ENCODE measurements at places on chromosomes 3 and 15.

GRCh38 chr3:18987862-18988447 is 160.4 kb upstream of the KCNH8 start:
- DNase-seq: no peak

DNA sequence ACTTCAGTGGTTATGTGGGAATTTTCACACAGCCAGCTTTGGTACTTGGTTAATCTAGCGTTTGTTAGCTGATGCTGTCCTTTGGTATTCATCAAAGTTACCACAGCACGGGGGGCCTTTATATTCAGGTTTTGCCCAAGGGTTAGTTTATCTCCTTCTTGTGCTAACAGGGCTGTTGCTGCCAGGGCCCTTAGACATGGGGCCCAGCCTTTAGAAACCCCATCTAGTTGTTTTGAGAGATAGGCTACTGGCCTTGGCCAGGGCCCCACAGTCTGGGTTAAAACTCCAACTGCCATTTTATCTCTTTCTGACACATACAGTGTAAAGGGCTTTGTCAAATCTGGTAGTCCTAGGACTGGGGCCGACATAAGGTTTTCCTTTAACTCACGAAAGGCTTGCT is 7.5 kb upstream of the DNAAF4 start:
- no peak for DNase-seq

DNA sequence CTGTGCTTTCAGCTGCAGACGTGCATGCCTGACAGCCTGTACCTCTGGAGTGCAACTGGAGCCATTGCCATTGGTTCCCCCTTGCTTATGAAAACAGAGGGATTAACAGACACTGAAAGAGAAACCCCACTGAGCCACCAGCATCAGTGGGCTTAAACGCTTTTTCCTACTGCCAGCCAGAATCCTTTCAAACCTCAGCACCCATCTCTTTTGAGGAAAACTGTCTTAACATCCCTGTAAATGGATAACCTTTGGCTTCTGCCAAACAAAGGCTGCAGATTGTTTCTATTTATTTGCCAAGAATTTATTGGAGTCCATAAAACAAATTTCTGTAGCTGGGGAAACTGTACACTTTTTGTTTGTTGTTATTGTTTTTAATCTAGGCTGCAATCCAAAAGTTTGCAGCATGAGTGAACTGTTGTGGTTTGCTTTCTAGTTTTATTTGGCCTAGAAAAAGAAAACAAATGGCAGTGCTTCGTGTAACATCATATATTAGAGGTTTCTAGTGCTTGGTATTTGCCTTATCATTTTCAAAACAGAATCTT is 369.2 kb upstream of the IL12A start:
- DNase-seq: no peak

- DNase-seq: no peak
These were observed 34.4 kb upstream of the CASR start for GRCh38 chr3:122148941-122149627.

- peak; percentile 51 for DNase-seq
These were observed 10.7 kb upstream of the SPTBN5 start for GRCh38 chr15:41904541-41905005.

DNA sequence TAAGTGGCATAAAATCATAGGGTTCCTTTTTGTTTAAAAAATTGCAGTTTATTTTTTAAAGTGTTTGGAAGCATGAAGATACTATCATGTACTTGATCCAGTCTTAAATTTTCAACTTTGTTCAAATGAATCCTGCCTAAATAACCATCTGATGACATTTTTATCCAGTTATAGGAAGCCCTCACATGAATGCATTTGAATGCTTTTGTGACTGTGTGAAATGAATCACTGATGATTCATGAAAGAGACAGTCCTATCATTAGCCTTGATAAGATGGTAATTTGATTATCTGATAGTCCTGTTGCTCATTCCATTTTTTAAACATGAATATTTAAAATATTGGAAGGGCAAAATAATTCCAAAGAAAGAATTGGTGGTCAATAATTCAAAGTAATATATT is 401.9 kb upstream of the ROBO2 start:
- no peak for DNase-seq

DNA sequence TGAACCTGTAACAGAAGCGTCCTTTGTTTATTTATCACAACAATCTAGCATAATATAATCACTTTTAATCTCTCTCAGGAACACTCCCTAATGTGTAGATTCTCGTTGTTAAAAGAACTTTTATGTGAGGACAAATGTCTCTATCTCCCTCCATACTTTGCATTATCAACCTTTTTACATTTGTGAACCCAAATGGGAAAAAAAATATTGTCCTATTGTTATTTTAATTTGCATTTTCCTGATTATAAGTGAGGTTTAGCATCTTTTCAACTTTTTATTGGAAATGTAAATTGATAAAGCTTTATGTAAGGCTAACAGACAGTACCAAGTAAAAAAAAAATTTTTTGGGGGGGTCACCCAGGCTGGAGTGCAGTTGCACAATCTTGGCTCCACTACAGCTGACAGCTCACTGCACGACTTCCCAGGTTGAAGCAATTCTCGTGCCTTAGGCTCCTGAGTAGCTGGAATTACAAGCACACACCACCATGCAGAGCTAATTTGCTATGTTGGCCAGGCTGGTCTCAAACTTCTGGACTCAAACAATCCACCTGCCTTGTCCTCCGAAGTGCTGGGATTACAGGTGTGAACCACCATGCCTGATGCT is 33.0 kb upstream of the DENND4A start:
- no peak for DNase-seq

DNA sequence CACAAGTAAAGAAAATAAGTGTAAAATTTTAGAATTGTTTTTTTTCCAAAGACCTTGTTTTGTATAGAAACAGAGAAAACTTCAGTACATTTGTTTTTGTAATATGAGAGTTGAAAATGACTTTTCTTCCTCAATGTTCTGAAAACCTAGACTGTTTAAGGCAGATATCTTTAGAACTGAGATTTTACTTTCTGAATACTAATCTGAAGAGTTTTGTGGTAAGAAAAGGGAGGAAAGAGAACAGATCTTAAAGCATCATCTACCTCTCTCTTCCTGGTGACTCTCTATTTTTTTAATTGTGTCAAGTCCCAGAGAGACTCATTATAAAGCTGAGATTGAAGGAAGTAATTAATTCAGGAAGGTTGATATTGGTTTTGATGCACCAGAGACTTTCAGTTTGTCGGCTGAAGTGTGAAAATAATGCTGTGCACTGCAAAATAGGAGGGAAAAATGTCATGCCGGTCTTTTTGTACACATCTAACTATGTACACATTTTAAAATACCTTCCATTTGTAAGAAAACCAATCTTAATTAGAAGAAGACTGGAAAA is 142.1 kb upstream of the NAALADL2 start:
- no peak for DNase-seq

DNA sequence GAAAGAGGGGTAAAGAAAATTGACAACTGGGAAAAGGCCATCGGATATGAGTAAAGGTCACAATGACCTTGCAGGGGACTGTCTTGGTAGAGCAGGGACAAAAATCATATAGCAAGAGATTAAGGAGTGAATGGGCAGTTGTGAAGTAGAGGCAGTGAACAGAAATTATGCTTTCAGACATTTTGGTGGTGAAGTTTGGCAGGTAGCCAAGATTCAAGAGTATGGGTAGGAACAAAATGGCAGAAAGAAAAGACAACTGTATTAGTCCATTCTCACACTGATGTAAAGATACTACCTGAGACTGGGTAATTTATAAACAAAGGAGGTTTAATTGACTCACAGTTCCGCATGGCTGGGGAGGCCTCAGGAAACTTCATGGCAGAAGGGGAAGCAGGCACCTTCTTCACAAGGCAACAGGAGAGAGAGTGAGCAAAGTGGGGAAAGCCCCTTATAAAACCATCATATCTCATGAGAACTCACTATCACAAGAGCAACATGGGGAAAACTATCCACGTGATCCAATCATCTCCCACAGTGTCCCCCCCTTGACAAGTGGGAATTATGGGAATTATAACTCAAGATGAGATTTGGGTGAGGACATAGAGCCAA is 84.0 kb downstream of the CGNL1 start:
- no peak for DNase-seq

DNA sequence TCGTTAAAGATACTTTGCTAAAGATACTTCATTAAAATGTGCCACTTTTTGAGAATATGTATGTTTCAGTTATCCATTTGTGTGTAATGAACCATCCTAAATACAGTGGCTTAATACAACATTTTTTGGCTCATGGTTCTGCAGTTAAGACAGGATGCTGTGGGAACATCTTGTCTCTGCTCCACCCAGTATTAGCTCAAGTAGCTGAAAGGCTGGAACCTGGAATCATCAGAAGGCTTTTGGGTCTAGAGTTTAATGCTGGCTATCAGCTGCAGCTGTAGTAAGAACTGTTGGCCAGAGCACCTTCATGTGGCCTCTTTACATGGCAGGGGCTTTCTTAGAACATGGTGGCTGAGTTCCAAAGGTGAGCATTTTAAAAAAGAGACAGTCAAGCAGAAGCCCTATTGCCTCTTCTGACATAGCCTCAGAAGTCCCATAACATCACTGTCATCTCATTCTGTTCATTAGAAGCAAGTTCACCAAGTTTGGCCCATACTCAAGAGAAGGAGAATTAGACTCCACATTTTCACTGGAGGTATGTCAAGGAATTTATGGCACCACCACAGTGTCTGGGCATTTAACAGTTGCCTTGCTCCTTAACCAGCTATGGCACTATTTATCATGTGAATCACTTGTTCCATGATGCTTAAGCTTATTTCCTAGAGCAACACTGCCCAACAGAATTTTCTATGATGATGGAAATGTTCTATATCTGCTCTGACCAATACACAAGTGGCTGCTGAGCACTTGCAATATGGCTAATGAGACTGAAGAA is 70.4 kb upstream of the PDZRN3 start:
- no peak for DNase-seq

DNA sequence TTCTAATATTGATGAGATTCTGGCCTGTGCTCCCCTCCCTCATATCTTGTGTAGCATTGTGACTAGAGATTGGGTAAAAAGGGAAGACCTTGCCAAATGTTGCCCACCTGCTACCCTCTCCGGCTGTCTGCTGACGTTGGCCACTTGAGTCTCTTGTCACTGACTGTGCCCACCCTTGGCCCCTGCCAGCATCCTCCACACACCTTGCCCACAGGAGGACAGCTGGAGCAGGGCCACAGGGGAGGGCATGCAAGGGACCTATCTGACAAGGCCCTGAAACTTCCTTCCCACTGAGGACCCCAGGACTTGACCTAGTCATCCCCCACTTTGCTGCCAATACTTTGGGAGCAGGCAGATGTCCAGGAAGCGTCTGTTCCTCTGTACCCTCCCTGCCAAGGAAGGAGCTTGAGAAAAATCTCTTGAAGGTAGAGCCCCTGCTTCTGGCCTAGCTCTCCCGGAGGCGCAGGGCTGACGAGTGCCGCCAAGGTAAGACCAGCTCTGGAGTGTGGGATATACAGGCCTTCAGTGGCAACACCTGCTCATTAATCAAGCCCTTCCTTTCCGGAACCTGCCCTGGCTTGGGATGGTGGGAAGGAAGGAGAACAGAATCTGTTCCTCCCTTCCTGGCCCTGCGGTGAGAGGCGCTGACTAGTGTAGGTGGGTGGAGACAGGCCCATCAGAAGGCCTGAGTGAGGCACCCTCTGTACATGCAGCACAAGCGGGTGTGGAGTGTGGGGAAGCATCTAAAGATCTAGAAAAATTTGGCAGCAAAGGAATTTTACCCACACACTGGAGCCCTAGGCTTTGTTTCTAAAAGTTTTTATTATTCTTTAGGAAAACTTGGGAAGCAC is 4.9 kb upstream of the PAK6 start:
- no peak for DNase-seq

- DNase-seq: peak; percentile 37
These were observed 10.0 kb upstream of the MBNL1 start for GRCh38 chr3:152258448-152259393.

All from activated CD8-positive, alpha-beta memory T cell treated with anti-CD3 and anti-CD28 coated beads for 4 hours (primary cell).